ENCODE measurements at places on chromosomes 1 and 21. TPM values are rescaled to one million over a fixed set of nuclear protein-coding genes. Genes with fewer than 3 reads are reported as not detected.

IL20 gene
- total RNA-seq = not detected

VSIG8 gene
- total RNA-seq = not detected

C1QA gene
- total RNA-seq = not detected

PLA2G5 gene
- total RNA-seq = 0.56 TPM

DAB1 gene
- not detected for total RNA-seq

UBXN10 gene
- total RNA-seq = under 0.01 TPM

SH2D5 gene
- total RNA-seq = 4.0 TPM
